ENCODE measurements at places on chromosomes 11 and 22.

GRCh38 chr11:32891657-32892354, 805 bp upstream of the QSER1 start:
- H3K27me3 ChIP-seq: no peaks in the 10 kb centered on the region
- DNase-seq: no peak
- H3K36me3 ChIP-seq: peaks cover 5% of the 10 kb centered on the region
- peaks cover 30% of the 10 kb centered on the region for H3K4me1 ChIP-seq
- peak overlapping the region; percentile 91 for H3K27ac ChIP-seq
- H3K4me3 ChIP-seq: peak overlapping the region; percentile 79

GRCh38 chr22:30221121-30221992, 25.2 kb downstream of the LIF start:
- no peaks in the 10 kb centered on the region for H3K27me3 ChIP-seq
- peaks cover 45% of the 10 kb centered on the region for H3K4me1 ChIP-seq
- H3K27ac ChIP-seq: peak overlapping the region; percentile 80
- DNase-seq: peak; percentile 70

- peak overlapping the region; percentile 69 for H3K4me3 ChIP-seq
- H3K36me3 ChIP-seq: peaks cover 4% of the 10 kb centered on the region
- H3K4me1 ChIP-seq: peaks cover 22% of the 10 kb centered on the region
- no peaks in the 10 kb centered on the region for H3K27me3 ChIP-seq
These were observed 20.1 kb downstream of the TMPRSS6 start for GRCh38 chr22:37089434-37089833.

DNA sequence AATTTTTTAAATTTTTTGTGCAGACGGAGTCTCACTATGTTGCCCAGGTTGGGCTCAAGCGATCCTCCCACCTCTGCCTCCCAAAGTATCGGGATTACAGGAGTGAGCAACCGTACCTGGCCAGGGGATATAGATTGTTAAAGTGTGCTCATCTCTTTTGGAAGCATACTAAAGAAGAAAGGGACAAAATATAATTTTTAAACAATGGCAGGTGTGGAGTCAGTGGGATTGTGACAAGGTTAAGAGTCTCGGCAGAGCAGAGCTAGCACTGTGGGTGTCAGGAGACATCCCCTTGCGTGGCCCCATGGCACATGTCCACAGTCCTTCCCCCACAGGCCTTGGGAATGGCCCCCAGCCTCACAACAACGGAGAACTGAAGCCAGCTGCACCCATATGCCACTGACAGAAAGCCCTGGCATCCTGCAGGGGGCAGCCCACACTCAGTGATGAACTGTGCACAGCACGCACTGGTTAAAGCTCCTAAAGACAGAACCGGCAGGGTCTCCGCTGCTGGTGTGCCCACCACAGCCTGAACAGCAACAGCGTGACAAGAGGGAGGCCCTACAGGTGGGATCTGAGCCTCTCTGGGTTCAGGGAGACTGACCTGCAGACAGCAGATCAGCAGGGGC, 29.9 kb downstream of the SERPIND1 start:
- H3K27ac ChIP-seq: no peak overlapping the region
- H3K27me3 ChIP-seq: no peaks in the 10 kb centered on the region
- DNase-seq: peak; percentile 72
- H3K36me3 ChIP-seq: peaks cover 43% of the 10 kb centered on the region
- H3K4me3 ChIP-seq: no peak overlapping the region

- H3K27me3 ChIP-seq: no peaks in the 10 kb centered on the region
- H3K4me3 ChIP-seq: no peak overlapping the region
- no peak overlapping the region for H3K27ac ChIP-seq
- DNase-seq: peak; percentile 88
- H3K4me1 ChIP-seq: peaks cover 22% of the 10 kb centered on the region
These were observed 472 bp downstream of the APOA5 start for GRCh38 chr11:116791002-116791812.

DNA sequence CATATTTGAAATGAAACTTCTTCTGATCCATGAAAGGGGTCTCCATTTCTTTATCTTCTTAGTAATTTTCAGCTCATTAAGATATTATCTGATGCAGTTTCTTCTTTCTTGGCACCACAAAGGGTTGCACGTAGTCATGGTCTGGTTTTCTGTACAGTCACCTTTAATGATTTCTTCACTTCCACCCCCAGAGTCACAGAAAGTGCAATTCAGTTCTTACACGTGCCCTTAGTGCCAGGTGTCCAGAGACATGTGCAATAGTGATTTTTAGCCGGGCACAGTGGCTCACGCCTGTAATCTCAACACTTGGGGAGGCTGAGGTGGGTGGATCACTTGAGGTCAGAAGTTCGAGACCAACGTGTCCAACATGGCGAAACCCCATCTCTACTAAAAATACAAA, 202.8 kb upstream of the MTNR1B start:
- peaks cover 15% of the 10 kb centered on the region for H3K4me1 ChIP-seq
- DNase-seq: no peak
- no peak overlapping the region for H3K4me3 ChIP-seq
- H3K27ac ChIP-seq: no peak overlapping the region
- no peaks in the 10 kb centered on the region for H3K36me3 ChIP-seq

GRCh38 chr11:72842126-72842525, 27.9 kb downstream of the ATG16L2 start:
- no peak overlapping the region for H3K4me3 ChIP-seq
- peaks cover 9% of the 10 kb centered on the region for H3K36me3 ChIP-seq
- H3K4me1 ChIP-seq: no peaks in the 10 kb centered on the region
- H3K27me3 ChIP-seq: no peaks in the 10 kb centered on the region

DNA sequence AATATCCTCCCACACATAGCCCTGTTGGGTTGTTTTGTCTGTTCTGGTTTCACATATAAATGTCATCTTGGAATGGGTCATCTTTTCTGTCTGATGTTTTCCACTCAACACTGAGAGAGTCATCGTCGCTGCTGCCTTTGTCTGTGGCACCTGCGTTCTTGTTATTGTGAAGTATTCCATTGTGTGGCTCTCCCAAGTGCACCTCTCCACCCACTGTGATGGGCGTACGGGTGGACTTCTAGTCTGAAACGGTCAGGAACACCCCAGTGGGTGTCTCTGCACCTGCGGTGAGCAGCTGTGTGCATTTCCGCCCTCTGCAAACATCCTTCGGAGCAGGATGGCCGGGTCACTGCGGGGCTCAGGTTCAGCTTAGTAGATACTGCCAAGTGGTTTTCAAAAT, 34.5 kb upstream of the RTL6 start:
- peaks cover 8% of the 10 kb centered on the region for H3K4me1 ChIP-seq
- H3K27me3 ChIP-seq: peaks cover 1% of the 10 kb centered on the region
- H3K36me3 ChIP-seq: no peaks in the 10 kb centered on the region

- H3K27me3 ChIP-seq: peaks cover 19% of the 10 kb centered on the region
- H3K4me1 ChIP-seq: peaks cover 7% of the 10 kb centered on the region
- H3K36me3 ChIP-seq: no peaks in the 10 kb centered on the region
- no peak overlapping the region for H3K27ac ChIP-seq
These were observed 5.7 kb downstream of the TSKU start for GRCh38 chr11:76788661-76789442.

- no peak for DNase-seq
- H3K36me3 ChIP-seq: peaks cover 68% of the 10 kb centered on the region
- H3K4me1 ChIP-seq: peaks cover 16% of the 10 kb centered on the region
- H3K4me3 ChIP-seq: no peak overlapping the region
- no peaks in the 10 kb centered on the region for H3K27me3 ChIP-seq
- peak overlapping the region; percentile 45 for H3K27ac ChIP-seq
These were observed 12.2 kb upstream of the GRK2 start for GRCh38 chr11:67253872-67254624.

DNA sequence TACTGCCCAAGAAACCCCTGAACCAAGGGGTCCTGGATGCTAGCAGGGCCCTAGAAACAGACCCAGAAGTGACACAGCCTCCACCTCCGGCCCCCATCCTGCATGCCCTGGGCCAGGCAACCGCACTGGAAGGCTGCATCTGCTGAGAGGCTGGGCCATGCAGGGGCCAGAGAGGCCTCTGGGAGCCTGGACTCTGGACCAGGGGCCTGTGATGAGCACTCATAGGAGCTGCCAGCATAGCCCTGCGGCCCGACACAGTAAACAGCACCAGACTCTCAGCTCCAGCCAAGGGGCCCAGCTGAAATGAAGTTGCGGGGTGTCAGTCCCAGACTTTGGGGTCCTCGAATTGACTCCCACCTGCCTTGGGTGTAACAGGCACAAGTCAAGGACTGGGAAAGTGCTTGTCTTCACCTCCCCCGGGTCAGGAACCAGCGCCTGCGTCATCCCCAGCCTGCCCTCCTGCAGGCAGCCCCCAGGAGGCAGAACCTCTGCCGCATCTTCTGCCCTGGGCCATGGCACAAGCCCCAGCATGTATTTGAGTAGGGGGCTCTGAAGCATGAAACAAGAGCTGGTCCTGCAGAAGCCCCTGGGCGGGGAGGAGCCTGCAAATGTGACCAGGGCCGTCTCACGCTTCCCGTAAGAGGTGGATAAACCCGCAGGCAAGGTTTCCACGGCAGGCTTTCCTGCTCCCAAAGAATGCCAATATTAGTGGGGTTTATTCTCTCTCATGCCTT, 25.2 kb upstream of the CCND1 start:
- DNase-seq: no peak
- H3K27me3 ChIP-seq: peaks cover 13% of the 10 kb centered on the region
- no peaks in the 10 kb centered on the region for H3K4me1 ChIP-seq

- no peak overlapping the region for H3K27ac ChIP-seq
- H3K36me3 ChIP-seq: no peaks in the 10 kb centered on the region
- H3K4me3 ChIP-seq: no peak overlapping the region
- DNase-seq: no peak
- no peaks in the 10 kb centered on the region for H3K27me3 ChIP-seq
These were observed 38.1 kb downstream of the FAM76B start for GRCh38 chr11:95751515-95751914.

DNA sequence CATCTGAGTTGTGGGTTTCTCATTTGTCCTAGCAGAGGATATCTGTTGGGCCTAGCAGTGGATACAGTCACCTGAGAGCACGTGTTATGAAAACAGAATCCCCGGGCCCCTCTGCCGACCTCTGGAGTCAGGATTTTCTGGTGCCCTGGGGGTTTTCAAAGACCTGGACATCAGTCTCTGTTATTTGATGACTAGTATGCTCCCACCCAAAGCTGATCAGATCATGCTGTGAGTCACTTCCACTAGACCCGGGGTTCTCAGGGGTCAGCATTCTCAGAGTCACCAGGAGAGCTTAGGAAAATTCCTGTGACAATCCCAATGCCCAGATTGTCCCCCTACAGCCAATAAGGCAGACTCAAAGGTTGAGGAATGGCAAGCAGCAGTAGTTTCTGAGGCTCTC, 38.7 kb downstream of the KCNJ1 start:
- H3K27me3 ChIP-seq: no peaks in the 10 kb centered on the region
- no peak for DNase-seq
- H3K4me1 ChIP-seq: peaks cover 21% of the 10 kb centered on the region

DNA sequence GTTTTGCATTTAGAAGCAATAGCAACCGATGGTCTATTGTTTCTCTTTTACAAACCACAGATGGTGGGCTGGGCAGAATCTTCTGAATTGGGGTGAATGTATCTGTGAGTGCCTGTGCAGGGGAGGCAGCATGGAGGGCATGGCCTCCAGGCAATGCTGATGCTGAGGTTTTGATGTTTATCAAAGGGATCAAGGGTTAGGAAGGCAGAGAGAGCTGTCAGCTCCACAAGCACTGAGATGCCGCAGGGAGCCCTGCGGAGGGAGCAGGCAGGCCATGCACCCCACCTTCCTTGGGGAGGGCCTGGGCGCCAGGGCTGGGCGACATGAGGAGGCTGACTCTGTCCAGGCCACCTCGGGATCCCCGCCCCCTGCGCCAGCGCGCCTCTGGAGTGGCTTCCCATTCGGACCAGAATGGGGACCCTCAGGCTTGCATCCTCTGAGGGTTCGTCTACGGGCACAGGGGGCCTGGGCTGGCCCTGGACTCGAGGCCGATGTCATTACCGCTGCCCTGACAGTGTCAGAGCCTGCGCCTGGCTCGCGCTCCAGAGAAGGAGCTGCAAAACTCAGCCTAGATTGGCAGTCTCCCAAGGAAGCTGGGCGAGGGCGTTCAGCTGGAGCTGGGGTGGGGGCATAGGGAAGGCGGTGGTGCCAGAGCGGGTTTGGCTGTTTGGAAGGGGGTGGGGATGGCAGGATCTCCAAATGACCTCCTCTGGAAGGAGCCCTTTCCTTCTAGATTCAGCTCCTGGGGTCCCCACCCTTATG, 13.9 kb upstream of the TH start:
- no peaks in the 10 kb centered on the region for H3K36me3 ChIP-seq
- H3K27me3 ChIP-seq: peaks cover 5% of the 10 kb centered on the region
- no peak overlapping the region for H3K4me3 ChIP-seq
- no peak for DNase-seq
- no peak overlapping the region for H3K27ac ChIP-seq
- no peaks in the 10 kb centered on the region for H3K4me1 ChIP-seq

DNA sequence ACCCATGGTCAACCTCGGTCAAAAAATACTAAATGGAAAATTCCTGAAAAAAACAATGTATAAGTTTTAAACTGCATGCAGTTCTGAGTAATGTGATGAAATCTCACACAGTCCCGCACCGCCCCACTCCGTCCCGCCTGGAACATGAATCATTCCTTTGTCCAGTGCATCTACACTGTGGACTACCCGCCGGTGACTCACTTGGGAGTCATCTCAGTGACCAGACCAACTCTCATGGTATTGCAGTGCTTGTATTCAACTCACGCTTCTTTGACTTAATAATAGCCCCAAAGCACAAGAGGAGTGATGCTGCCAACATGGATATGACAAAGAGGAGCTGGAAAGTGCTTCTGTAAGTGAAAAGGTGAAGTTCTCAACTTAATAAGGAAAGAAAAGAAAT, 48.8 kb downstream of the ARHGAP32 start:
- no peak overlapping the region for H3K4me3 ChIP-seq
- peaks cover 2% of the 10 kb centered on the region for H3K4me1 ChIP-seq
- DNase-seq: no peak
- H3K36me3 ChIP-seq: peaks cover 3% of the 10 kb centered on the region
- H3K27me3 ChIP-seq: no peaks in the 10 kb centered on the region

- no peaks in the 10 kb centered on the region for H3K27me3 ChIP-seq
- H3K4me1 ChIP-seq: peaks cover 14% of the 10 kb centered on the region
- no peaks in the 10 kb centered on the region for H3K36me3 ChIP-seq
- H3K4me3 ChIP-seq: no peak overlapping the region
These were observed 23.9 kb downstream of the LRFN4 start for GRCh38 chr11:66880496-66881450.

- H3K4me3 ChIP-seq: no peak overlapping the region
- no peak overlapping the region for H3K27ac ChIP-seq
- no peaks in the 10 kb centered on the region for H3K4me1 ChIP-seq
- peaks cover 28% of the 10 kb centered on the region for H3K27me3 ChIP-seq
These were observed 17.7 kb downstream of the BSX start for GRCh38 chr11:122963961-122964360.

GRCh38 chr22:24706732-24707469, 67.6 kb downstream of the PIWIL3 start:
- H3K27ac ChIP-seq: no peak overlapping the region
- no peak for DNase-seq
- peaks cover 5% of the 10 kb centered on the region for H3K27me3 ChIP-seq
- no peaks in the 10 kb centered on the region for H3K36me3 ChIP-seq

Data from activated CD4-positive, alpha-beta T cell treated with anti-CD3 and anti-CD28 coated beads for 36 hours (primary cell).